Urinary bladder (tissue), 4 donors: ENCODE measurements at places on chromosomes 6 and 20. TPM values are rescaled to one million over a fixed set of nuclear protein-coding genes. Genes with fewer than 3 reads are reported as not detected.

GRCh38 chr20:2289475-2289874 is 6.3 kb upstream of the TGM3 start:
- DNase-seq: no peak

- no peak for DNase-seq
Measured at GRCh38 chr20:62377615-62378178, 9.2 kb upstream of the RPS21 start.

DNA sequence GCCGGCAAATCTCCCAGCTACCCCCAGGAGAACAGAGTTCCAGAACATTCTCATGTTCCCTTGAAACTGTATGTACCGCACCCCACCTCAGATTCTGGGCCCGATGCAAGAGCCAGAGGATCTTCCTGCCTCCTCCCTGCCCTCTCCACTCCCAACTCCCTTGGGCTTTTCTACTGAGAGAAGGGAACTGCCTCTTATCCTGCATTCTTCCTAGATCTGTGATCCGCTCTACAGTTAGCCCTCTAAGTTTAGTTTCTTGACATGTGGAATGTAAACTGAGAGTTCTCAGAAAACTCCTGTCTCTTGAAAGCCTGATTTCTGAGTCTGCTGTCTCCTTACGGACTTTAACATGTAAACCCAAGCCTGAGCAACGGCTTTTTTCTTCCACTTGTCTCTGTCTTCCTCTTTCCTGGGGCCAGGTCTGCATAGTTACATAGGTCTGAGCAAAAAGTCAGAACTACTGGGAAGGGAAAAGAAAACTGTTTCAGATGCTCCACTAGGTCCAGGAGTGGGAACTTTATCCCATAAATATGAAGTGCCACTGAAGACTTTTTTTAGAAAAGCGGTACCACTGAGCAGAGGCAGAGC is 86.5 kb upstream of the TNFAIP3 start:
- DNase-seq: no peak

DNA sequence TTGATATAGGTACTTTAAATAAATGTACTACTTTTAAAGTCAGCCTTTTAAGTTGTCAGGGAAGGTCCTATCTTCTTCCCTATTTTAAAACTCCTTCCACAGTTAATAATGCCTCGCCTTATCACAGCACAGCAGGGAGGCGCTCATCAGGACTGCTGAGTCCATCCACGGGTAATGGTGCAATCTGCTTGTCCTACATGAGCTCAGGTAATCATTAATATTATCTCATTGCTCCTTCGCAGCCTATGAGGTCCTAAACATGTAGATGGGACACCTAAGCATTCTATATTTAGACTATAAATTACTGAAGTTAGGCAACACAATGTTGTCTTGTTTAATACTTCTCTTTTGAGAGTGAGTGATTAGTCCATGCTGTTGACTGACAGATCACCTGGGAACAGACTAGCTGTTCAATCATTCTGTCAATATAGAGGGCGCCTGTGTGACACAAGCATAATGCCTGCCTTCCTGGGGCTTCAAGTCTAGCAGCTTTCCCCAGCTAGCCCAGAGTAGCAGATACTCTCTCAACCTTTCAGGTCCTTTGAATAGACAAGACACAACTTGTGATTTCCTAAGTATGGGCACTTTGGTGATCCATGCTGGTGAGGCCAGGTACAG is 91.0 kb downstream of the FYN start:
- DNase-seq: no peak

GRCh38 chr6:169450097-169450496 is 196.5 kb upstream of the THBS2 start:
- DNase-seq: no peak

DNA sequence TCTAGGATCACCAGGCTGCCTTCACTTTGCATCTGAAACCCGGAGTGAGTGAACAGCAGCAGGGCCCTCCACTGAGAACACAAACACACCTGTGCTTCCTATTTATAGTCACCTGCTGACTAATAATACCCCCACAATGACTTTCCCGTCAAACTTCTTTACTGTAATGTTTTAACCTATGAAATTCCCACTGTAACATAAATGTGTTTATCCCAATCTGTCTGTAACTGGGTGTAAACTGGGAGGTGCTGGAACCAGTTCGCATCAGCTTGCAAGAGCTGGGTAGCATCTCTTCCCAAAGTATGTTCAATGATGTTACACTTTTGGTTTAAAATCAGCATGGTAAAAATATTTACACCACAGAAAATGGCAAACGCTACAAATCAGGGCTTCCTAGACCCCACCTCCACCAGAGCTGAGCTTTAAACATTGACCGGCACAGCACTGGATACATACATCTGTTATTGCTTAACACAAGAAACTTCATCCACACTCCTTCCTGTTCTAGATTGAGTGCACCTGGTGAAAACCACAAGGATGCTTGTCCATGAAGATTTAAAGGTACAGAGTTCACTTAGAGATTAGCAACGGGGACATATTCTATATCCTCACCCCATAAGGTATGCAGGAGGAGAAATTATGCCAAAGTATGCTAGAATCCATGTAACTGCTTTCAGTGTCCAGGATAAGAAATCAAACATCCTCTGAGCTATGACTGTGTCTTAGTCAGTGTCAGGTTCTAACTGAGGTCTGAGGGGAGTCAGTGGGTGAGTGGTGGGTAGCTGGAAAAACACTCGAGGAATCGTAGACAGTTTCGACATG is 79.0 kb downstream of the ALDH8A1 start:
- DNase-seq: no peak

- DNase-seq: no peak
Measured at GRCh38 chr6:119342430-119342829, 7.1 kb downstream of the MAN1A1 start.

- DNase-seq: no peak
Measured at GRCh38 chr6:42383421-42384205, 68.1 kb downstream of the TRERF1 start.

DNA sequence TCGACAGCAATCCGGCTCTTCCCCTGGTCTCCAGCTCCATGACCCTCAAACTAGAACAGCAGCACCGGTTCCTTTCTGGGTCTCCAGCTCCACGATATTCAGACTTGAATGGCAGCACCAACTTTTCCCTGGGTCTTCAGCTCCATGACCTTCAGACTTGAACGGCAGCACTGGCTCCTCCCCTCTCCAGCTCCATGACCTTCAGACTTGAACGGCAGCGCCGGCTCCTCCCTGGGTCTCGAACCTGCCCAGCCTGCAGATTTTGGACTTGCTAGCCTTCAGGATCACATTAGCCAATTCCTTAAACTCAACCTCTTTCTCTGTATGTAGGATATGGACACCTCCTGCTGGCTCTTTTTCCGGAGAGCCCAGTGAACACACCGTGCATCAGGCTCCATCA is 350.9 kb downstream of the PREX1 start:
- DNase-seq: no peak

GRCh38 chr6:95230071-95230740 is 347.1 kb upstream of the MANEA start:
- DNase-seq: no peak

Gene VNN1
- 0.68 TPM for polyA plus RNA-seq

DNA sequence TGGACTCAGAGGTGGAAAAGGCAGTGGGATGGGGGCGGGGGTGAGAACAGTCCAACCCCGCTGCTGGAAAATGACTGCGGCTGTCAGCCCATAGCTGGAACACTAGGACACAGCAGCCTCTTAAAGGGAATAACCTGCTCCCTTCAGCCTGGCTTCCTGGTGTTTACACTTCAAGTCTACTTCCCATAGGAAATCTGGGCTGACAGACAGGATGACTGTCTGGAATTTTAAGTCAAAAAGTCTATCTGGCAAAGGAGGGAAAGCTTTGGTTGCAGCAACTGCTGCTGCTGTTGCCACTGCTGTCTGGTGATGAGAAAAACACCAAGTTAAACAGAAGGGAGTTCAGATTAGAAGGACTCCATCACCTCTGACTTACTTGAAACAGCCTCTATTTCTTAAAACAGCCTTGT is 44.9 kb downstream of the TNFRSF21 start:
- no peak for DNase-seq

Gene C20orf141
- polyA plus RNA-seq: not detected

DNA sequence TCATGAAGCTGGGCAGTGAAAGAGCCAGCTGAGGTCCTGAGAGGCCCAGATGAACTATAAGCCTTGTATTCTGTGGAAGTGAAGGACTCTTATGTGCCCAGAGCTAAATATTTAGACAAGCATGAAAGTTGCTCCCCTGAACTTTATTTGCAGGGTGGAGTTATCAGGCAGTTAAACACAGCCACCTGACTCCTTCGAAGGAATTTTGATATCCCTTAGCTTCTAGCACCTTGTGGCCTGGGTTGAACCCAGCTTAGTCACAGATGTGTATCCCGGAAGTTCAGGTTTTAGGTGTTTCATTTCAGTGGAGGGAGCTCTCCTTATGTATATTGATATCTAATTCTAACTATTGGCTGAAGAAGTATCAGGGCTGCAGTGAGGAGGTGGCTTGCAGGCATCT is 20.4 kb downstream of the NR2E1 start:
- no peak for DNase-seq

DNA sequence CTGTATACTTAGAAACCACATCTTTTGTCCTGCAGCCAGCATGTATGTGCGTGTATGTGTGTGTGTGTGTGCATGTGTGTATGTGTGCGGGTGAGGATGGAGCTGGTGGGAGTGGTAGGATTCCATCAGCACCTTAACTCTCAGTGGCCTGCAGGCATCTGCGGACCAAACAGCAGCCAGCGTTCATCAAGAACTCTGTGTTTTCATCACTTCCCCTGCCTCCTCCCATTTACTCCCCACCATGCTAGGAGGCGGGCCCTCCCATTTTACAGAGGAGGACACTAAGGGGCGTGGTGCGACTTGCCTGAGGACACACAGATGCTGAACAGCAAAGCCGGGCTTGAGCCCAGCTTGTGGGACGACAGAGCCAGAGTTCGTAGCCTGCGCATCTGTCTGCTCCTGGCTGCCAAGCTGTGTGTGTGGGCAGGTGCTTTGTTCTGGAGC is 8.9 kb downstream of the VSTM2L start:
- DNase-seq: peak; percentile 85

- DNase-seq: no peak
Measured at GRCh38 chr6:15953152-15953880, 175.6 kb upstream of the MYLIP start.

DNA sequence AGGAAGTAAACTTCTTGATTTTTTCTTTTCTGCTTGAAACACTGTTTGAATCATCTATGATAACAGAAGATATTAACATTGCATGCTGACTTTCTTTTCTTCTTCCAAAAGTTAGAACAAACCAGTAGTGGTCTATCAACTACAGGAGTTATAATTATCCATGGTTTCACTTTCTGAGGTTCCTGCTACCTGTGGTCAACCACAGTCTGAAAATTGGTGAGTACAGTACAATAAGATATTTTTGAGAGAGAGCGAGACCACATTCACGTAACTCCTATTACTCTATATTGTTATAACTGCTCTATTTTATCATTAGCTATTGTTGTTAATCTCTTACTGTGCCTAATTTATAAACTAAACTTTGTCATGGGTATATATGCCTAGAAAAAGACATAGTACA is 86.1 kb downstream of the MAP7 start:
- no peak for DNase-seq

- DNase-seq: no peak
Measured at GRCh38 chr20:62709537-62709905, 885 bp downstream of the NTSR1 start.

DNA sequence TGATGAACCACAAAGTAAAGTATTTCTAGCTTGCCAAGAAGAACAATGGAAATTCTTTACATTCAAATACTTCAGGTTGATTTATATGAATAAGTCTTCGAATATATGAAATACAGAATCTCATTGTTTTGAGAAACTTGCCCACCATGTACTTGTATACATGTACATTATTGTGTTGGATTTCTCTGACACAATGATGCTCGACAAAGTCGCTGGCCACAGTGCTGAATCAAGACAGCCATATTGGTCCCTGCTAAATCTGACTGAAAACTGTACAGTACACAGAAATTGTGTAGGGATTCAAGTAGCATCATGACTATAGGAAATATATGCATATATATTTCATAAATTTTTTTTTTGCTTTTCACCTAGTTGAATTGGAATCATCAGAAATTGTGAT is 13.1 kb upstream of the LIN28B start:
- no peak for DNase-seq
